ENCODE measurements at places on chromosomes 1 and 21.

DNA sequence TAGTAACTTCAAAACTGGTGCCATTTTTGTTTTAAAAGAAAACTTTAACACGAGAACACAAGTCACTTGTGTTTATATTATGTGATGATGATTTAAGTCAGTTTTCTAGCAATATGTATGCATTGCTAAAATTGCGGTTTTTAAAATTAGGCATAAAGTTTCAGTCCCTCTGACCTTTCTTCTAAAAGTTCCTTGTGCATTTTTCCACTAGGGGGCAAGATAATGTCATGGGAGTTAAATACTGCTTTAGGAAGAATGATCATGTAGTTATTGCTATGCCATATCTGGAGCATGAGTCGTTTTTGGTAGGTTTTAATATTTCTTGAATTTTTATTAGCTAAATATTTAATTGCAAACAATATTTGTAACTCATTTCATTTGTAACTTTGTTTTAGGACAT is 10.7 kb downstream of the CDC7 start:
- peak; percentile 22 for DNase-seq

DNA sequence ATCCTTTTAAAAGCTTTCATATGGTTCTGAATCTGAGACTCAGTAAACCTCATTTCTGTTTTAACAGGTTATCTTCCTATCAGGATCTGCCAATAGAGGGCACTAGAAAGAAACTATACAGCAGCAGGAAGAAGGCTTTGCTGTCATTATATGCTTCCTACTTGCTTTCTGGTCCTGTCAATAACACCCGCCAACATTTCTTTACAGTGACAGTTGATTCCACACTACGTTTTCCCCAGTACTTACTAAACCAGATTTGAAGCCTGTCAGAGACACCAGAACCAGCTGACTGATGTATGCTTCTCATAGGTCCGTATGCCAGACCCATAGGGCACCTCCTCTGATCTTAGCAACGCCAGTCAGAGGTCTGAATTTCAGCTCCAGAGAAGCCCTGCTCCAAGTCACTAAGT is 341.0 kb upstream of the NEGR1 start:
- peak; percentile 50 for DNase-seq

DNA sequence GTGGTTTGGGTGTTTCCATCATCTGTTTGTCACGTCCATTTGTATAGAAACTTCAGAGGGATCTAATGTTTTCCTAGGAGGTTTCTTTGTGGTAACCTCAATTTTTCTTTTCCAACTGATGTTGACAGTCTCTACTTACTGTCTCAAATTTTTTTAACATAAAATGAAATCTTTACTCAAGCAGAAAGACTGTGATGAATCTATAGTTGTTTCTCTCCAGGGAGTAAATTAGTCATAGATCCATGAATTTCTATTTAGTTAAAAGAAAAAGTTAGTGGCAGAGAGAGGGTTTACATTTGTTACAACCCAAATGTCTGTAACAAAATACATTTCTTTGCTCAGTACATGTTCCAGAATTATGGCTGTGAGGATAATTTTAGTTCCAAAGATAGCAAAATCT is 161.6 kb downstream of the DISP1 start:
- DNase-seq = no peak

DNA sequence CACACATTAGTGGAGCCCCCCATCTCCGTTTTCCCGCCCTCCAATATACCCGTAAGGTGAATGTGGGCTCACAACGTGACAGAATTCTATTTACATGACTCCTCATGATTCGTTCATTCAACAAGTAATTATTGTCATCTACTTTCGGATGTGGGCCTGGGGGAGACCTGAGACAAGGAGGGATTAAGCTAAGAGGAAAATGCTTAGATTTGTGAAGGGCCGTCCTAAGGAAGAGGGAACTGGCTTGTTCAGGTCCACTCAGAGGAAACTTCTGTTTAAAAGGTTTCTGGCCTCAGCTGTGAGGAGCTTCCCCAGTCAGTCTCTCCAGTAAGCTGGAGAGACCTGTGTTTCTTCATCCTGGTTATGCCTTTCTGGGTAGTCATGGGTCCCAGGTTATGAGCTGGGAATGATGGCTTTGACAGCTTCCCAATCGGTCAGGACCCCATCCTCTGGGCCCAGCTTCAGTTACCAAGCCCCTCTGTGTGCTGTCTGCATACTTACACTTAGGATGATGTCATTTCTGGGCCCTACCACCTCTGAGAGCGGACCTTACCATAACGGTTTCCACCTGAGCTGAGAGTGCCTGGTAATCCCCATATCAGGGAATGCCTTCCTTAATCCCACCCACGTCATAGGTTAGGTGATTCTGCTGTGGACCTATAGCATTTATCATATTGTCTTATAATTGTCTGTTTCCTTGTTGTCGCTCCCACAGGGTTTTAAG is 687 bp upstream of the ERI3 start:
- DNase-seq = no peak

GRCh38 chr1:230743899-230744298 is 3.3 kb upstream of the CAPN9 start:
- no peak for DNase-seq

Data from putamen (tissue), 1 donor.